ENCODE measurements at places on chromosomes 5 and 9. TPM values are rescaled to one million over a fixed set of nuclear protein-coding genes. Genes with fewer than 3 reads are reported as not detected.

INSL6 gene
- total RNA-seq: not detected

PPP1R26 gene
- 25.0 TPM for total RNA-seq

ABO gene
- total RNA-seq: 0.85 TPM

CEL gene
- 4.2 TPM for total RNA-seq

TMEM141 gene
- total RNA-seq: 58.4 TPM

DENND1A gene
- 75.5 TPM for total RNA-seq

CNTNAP3 gene
- 20.0 TPM for total RNA-seq

SLC36A2 gene
- not detected for total RNA-seq

RNF183 gene
- 1.3 TPM for total RNA-seq

KCNMB1 gene
- 1.3 TPM for total RNA-seq

GRK6 gene
- 34.1 TPM for total RNA-seq

RMI1 gene
- 10.4 TPM for total RNA-seq

TMEM215 gene
- total RNA-seq: not detected

SPRY4 gene
- 17.4 TPM for total RNA-seq

ADGRD2 gene
- total RNA-seq: not detected

NTMT1 gene
- total RNA-seq: 44.7 TPM

FOXD4L4 gene
- total RNA-seq: 2.6 TPM

PCDHGA7 gene
- total RNA-seq: 7.4 TPM

MIER3 gene
- 23.7 TPM for total RNA-seq

SPINK13 gene
- not detected for total RNA-seq

PCDHGA8 gene
- 4.9 TPM for total RNA-seq

PLEKHG4B gene
- 0.56 TPM for total RNA-seq

SLC36A3 gene
- total RNA-seq: not detected

PHF19 gene
- total RNA-seq: 33.5 TPM

SLC34A3 gene
- total RNA-seq: not detected

NKD2 gene
- total RNA-seq: 14.6 TPM

NCS1 gene
- total RNA-seq: 473 TPM

GMCL2 gene
- total RNA-seq: 0.13 TPM

Measured in dorsolateral prefrontal cortex (tissue), 122 donors.